ENCODE measurements at places on chromosomes 7 and 10.
A peak's percentile ranks its signal among the peaks of the same experiment; 100 is the strongest.

GRCh38 chr10:17708821-17709220, 43.2 kb upstream of the TMEM236 start:
- DNase-seq: peak; percentile 43

- no peak for DNase-seq
Measured at GRCh38 chr10:19651549-19651948, 164.7 kb upstream of the PLXDC2 start.

- DNase-seq: no peak
Measured at GRCh38 chr7:16874066-16874465, 7.7 kb downstream of the AGR3 start.

DNA sequence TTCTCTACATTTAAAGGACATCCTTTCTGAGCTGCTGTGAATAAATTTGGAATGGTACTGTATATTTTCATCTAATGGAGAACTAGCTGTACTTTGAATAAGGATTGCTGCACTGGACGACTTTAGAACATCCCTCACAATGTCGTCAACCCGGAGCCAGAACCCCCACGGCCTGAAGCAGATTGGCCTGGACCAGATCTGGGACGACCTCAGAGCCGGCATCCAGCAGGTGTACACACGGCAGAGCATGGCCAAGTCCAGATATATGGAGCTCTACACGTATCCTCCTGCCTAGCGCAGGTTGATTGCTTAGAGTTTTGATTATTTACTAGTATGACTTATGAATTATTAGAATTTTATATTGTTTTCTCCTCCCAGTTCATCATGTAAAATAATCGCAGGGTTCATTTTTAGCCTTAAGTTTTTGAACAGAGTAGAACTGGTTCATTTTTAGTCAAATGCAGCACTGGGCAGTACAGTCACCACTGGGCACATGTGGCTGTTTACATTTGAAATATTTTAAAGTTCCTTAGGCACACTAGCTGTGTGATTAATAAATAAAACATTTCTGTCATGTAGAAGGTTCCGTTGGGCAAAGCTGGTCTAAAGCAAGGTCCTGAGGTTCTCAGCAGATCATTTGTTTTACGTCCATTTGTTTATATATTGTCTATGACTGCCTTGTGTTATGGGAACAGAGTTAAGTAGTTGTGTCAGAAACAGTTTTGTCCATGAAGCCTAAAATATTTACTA, 31.5 kb downstream of the CUL1 start:
- DNase-seq: no peak

DNA sequence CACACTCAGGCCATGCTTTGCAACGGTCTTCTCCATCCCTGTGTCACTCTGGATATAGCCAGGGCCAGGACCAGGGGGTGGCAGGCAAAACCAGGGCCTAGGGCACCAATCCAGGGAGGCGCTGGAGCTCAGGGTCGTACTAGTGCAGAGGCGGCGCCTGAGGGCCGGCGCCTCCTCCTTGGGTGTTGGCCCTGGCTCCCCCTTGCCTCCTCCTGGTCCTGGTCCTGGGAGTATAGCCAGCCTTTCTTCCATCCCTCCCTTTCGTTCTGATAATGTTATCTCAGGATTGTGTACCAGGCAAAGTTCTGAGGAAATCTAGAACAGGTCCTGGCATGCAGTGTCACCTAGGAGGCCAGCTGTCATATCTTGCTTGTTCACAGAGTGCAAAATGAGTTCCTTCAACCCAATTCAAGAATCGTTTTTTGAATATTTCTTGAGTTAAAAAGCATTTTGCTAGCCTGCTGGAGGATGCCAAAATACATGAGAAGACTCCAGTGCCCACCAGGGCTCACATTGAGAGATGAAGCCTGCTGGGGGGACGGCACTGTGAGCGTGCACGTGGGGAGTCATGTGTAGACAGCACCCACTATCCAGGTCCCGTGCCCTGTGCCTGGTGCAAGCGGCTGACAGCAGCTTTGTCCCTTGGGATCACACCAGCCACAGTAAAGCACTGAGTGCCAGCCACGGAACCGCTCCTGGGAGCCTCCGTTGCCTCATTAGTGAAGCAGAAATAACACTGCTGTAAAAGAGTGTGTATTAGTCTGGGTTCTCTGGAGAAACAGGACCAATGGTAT, 106.9 kb upstream of the C7orf33 start:
- no peak for DNase-seq

GRCh38 chr10:93435621-93436397, 46.3 kb downstream of the MYOF start:
- DNase-seq: peak; percentile 63

DNA sequence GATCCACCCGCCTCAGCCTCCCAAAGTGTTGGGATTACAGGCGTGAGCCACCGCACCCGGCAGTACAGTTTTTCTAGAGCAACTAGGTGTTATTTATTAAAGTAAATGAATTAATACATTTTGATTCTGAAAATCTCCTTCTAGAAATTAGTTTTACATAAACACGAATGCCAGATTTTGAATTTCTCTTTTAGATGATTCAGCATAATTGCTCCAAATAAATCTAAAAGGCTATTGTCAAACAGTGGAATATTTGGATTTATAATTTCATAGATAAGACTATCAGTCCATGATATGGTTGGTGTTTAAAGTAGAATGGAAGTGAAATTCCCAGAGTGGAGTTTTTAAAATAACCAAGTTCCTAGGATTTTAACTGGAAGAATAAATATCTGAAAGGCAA, 1.5 kb upstream of the PHF14 start:
- DNase-seq: no peak

DNA sequence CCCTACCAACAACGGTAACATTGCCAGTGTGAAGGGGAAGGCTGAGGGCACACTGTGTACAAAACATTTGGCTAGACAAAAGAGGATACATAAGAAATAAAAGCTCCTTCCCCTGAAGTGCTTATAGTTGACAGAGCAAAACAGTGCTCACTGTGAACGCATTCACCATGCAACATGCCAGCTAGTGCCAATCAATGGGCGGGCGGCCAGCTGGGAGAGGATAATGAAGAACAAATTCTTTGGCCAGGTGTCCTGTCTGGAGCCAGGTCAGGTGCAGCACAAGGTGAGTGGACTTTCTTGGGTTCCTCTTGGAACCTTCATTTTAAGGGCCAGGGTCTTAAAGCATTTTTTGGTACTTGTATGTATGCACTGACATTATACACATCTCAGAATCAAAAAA, 106.1 kb downstream of the ICA1 start:
- DNase-seq: no peak

DNA sequence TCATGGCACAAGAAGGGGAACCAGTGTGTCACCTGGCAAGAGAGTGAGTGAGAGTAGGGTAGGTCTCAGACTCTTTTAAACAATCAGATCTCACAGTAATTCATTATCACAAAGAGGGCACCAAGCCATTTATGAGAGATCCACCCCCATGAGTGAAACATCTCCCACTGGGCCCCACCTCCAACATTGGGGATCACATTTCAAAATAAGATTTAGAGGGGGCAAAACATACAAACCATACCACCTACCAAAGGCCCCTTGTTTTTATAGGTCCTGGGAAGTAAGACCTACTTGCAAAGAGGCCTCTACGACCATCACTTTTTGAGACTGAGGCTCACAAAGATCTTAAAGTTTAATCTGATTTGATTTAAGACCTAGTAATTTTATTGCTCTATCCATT, 134.9 kb downstream of the NRCAM start:
- no peak for DNase-seq

DNA sequence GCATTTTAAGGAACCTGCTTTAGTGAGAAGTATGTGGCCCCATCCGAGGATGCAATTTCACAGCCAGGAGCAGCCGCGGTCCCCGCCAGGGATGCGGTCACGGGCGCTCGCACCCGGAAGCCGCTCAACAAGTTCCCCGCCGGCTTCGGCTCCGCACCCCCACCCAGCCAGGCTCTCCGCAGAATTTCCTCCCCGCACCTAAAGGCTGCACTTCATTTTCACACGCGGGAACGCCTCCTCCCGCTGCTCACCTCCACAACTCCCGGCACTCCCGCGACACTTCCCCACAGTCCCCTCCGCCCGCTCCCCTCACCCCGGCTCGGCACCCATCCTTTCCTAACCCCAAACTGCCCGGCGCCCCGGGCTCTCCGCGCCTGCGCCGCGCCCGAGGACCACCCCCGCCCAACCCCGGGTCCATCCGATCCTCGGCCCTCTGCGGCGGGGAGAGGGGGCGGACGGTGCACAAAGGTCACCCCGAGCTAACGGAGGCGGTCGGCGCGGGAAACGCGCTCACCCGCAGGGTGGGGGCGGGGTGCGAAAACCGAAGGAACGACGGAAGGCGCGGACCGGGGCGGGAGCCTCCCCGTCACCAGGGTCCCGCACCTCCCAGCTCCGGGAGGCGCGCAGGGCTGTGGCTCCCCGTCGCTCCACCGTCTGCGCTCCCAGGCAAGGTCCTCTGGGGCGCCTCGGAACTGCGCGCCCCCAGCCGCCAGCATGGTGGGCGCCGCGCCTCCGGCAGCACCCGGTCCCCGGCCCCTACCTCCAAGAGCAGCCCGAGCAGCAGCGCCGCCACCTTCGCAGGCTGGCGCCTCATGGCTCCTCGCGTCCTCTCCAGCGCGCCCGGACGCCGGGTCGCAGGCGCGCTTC, 558 bp downstream of the VOPP1 start:
- DNase-seq: peak; percentile 68

- DNase-seq: no peak
Measured at GRCh38 chr10:49331431-49331830, 32.5 kb downstream of the C10orf71 start.

Data from Caco-2 (cell line).